Stimulated activated CD8-positive, alpha-beta memory T cell treated with anti-CD3 and anti-CD28 coated beads, Interleukin-4, amount 100 ng/mL, for 48 hours (primary cell): ENCODE measurements at places on chromosomes 3 and 15.

DNA sequence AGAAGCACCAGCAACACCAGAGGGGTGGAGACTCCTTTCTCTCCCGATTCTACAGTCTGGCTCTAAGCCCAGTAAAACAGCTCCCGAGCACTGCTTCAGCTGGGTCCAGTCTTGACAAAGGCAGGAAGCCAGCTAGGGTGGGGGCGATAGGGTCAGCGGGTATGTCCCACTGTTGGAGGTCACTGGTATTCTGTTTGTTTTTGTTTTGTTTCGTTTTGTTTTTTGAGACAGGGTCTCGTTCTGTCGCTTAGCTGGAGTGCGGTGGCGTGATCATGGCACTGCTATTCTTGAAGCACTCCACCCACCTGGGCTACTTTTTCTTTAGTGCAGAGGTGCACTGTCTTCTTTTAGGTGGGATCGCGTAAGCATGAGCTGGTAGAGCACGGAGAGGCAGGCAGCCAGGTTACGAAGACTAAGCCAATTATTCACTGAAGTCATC, 16.3 kb downstream of the GCSAM start:
- no peak for DNase-seq

GRCh38 chr15:77831986-77832385, 199.3 kb upstream of the LINGO1 start:
- DNase-seq, result no peak

- DNase-seq, result peak; percentile 80
Measured at GRCh38 chr3:104564045-104564643, 802.6 kb upstream of the ALCAM start.

DNA sequence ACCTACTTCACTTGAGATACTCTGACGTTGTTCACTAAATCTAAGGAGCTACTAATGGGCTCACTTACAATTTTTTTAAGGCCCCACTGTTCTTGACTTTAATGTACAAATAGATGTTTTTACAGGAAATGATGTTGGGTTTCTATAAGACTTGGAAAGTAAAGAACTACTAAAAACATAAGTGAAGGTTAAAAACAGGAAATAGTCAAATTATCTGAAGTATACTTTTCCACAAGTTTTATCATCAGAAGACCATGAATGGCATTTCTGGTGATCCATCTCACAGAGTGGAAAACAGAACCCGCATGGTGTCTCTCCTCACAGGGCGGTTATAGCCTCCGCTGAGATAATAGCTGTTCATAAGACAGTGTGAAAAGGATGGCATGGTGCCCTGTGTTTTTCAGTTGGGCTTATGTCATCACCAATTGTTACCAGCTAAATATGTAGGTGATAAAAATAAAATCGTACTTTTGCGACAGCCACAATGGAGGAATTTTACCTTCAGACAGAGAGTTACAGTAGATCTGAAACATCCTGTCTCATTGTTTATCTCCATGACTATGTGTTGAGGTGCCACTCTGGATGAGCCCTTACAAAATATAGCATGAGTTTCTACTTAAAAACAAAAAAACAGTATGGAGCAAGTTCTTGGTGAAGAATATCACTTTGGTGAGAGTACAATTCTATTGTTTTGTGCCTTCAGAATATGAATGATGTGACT, 462.4 kb downstream of the RAP2B start:
- DNase-seq, result peak; percentile 40

DNA sequence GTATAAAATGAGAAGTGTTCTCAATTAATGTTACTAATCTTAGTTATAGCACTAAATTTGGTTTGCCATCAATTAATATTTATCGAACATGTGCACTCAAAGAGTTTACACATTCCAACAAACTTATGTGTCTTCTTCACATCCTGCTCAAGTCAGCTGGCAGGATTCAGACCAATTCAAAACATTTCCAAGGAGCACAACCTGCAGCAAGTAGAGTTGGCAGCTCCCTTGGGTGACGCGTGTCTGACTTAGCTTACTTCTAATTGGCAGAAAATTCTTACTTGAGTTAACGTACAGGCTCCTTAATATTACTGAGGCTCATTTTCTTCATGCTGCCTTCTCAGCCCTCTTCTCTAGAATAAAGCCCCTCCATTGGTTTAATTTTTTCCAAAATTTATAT, 110.4 kb upstream of the PFN2 start:
- DNase-seq, result no peak

- no peak for DNase-seq
Measured at GRCh38 chr3:188690064-188690463, 481.7 kb upstream of the TPRG1 start.

- no peak for DNase-seq
Measured at GRCh38 chr3:100972867-100973266, 20.4 kb downstream of the ABI3BP start.
